ENCODE measurements at places on chromosomes 4 and X.
A peak's percentile ranks its signal among the peaks of the same experiment; 100 is the strongest.

DNA sequence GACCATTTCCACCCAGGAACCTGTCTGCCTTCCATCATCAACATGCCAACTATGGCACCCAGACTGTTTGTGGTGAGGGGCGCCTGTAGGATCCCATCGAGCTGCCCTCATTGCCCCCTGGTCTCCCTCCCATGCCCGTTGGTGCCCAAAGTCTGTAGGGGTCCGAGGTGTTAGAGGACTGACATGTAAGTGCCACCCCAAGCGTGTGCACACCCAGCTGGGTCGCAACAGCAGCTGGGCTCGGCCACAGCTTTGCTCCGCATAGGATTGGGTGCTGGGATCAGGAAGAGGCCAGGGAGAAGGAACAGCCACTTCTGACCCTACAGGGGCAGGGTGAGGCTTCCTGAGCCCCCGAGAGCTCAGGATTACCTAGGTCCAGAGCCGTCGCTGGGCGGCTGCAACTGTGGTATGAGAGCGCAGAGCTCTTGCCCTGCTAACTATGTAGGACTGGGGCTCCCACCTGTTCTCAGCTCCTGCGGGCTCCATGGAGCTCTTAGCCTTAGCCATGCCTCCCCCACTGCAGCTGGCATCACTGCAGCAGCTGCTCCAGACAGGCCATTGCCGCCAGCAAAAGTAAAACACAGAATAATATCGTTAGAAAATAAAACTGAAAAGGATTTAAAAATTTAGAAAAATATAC is 1160.3 kb downstream of the FSTL5 start:
- DNase-seq: no peak

DNA sequence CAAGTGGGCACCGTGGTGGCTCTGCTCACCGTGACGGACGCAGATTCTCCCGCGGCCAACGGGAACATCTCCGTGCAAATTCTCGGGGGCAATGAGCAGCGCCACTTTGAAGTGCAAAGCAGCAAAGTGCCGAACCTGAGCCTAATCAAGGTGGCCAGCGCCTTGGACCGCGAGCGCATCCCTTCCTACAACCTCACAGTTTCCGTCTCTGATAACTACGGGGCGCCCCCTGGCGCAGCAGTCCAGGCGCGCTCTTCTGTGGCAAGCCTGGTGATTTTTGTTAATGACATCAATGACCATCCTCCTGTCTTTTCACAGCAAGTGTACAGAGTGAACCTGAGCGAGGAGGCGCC is 2.7 kb downstream of the FAT4 start:
- DNase-seq: no peak

DNA sequence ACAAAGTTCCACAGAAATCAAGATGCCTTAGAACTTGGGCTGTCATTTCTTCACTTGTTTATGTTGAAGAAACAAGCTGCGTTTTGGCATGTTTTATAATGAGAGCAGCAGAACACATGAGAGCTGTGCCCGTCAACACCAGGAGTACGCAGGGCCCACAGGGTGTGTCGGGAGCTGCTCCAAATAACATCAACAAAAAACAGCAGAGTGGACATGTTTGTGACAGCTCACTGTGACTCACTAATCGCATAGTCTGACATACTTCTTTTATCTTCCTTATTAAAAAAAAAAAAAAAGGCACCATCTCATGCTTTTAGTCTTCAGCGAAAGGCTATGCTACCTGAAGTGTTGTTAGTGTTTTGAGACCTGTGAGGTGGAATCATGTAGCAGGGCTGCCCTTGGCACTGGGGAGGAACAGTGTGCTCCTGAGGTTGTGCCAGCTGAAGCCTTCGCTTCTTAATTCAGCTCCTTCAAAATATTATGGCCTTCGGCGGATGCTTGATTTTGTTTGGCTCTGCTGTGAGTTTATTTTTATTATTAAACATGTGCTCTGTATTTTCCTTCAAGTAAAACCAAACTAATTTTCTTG is 32.8 kb downstream of the FHDC1 start:
- DNase-seq: no peak

GRCh38 chr4:167265231-167265630 is 30.9 kb upstream of the SPOCK3 start:
- DNase-seq: no peak

- no peak for DNase-seq
Observed at GRCh38 chr4:156628858-156629257, 342.7 kb downstream of the PDGFC start.

DNA sequence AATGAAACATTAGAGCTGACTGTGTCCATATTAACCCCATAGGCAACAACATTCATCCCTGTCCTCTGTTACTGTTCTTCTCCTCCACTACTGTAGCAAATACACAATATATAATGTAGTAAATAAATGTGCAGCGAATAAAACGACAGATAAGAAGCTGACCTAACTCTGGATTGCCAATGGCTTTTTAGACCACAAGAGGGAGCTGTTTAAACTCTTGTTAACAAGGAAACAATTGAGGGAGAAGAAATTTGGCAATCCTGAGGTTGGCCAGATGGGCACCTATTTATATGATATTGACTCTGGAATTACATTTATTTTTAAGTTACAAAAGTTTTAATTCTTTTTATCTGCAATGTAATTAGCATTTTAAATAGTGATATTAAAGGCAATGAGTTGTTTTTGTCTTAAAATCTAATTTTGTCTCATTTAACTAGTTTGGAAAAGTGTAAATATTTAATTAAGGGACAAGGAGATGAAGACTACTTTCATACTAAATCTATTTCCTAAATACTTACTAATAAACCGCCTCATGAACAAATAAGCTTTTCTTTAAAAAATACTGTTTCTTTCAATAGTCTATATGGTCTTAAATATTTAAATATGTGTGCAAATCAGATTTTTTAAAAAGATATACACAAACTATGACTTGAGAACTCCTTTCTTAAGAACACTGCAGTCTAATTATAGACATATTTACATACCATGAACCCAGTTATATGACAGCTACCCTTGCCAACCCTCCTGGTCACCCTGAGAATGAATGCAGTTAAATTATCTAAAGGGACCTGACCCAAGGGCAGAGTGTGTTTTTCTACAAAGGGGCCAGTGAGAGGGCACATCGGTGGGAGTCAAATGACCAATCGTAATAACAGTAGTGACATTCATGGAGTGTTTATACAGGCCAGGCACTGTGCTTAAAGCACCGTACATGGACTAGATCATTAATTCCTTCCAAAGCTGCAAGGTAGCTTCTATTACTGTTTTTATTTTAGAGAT is 52.9 kb upstream of the HPF1 start:
- DNase-seq: peak; percentile 8

GRCh38 chr4:177356206-177356605 is 46.5 kb downstream of the NEIL3 start:
- no peak for DNase-seq

Data from GM12878 (cell line).